ENCODE measurements at places on chromosomes 11 and 22. TPM values are rescaled to one million over a fixed set of nuclear protein-coding genes. Genes with fewer than 3 reads are reported as not detected.

Gene TNNI2
- not detected for total RNA-seq

Gene GRK3
- 42.4 TPM for total RNA-seq

Gene RCOR2
- 12.0 TPM for total RNA-seq

Gene OR5A1
- total RNA-seq, result not detected

Gene NRXN2
- total RNA-seq, result 397 TPM

Gene MGAT3
- total RNA-seq, result 42.9 TPM

Gene MFRP
- 0.23 TPM for total RNA-seq

Gene TP53I11
- total RNA-seq, result 13.8 TPM

Gene C11orf97
- total RNA-seq, result 2.5 TPM

Gene C22orf31
- not detected for total RNA-seq

Gene MN1
- total RNA-seq, result 12.9 TPM

Gene LRRC56
- 3.5 TPM for total RNA-seq

Gene CCDC116
- total RNA-seq, result 0.23 TPM

Gene APOA5
- not detected for total RNA-seq

Gene C22orf23
- total RNA-seq, result 1.4 TPM

Gene SERHL2
- 4.4 TPM for total RNA-seq

Gene NXPE2
- total RNA-seq, result 1.4 TPM

Gene DBX1
- total RNA-seq, result not detected

Gene TMEM45B
- 0.69 TPM for total RNA-seq

Gene KBTBD4
- 32.3 TPM for total RNA-seq

Gene MS4A7
- 2.1 TPM for total RNA-seq

Gene EXPH5
- total RNA-seq, result 2.3 TPM

Gene KCNC1
- 12.7 TPM for total RNA-seq

Gene TMEM191C
- total RNA-seq, result 6.0 TPM

Gene WT1
- total RNA-seq, result not detected

Gene C11orf52
- total RNA-seq, result 0.69 TPM

Gene TRPM5
- total RNA-seq, result under 0.01 TPM

Gene IRAG1
- total RNA-seq, result 3.7 TPM

Gene ALX4
- 0.92 TPM for total RNA-seq

Gene DGCR6L
- 42.2 TPM for total RNA-seq

Gene C11orf91
- not detected for total RNA-seq

Gene VPREB1
- not detected for total RNA-seq

Gene LRRC4C
- total RNA-seq, result 90.2 TPM

Gene RASL10A
- 1.6 TPM for total RNA-seq

Gene RPS3
- total RNA-seq, result 846 TPM

Gene ACCSL
- total RNA-seq, result not detected

Gene IL10RA
- 3.7 TPM for total RNA-seq

Gene XKR3
- total RNA-seq, result not detected

Measured in diencephalon (tissue), 1 donor.